PC-3 (cell line): ENCODE measurements at places on chromosomes 6 and 20.

- H3K36me3 ChIP-seq: no peaks in the 10 kb centered on the region
- peak; percentile 9 for DNase-seq
- no peaks in the 10 kb centered on the region for H3K27me3 ChIP-seq
Observed at GRCh38 chr6:98634569-98634968, 199.8 kb upstream of the POU3F2 start.

DNA sequence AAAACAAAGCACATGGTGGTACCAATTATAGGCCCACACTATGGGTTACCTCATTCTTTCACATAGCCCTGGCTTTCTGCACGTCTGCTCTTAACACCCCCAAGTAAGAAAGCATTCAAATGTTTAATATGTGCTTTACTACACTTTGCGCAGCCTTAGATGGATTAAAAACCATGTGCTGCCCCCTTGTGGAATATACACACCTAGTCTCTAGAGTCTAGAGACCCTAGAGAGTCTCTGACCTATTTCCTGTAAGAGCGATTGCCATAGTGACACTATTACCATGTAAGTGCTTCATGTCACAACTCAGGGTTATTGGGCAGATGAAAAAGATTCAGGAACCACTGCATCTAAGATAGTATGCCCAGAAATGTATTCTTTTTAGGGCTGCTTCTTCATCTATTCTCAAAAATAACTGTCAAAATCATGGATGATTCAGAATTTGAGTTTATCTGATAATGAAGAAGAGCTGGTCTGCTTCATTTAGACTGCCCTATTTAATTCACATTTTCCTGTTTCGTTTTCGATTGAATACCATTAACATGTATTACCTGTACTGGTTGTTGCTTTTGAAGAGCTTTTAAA is 186.3 kb downstream of the ADGB start:
- peak; percentile 66 for DNase-seq
- no peaks in the 10 kb centered on the region for H3K4me1 ChIP-seq
- H3K27me3 ChIP-seq: no peaks in the 10 kb centered on the region
- no peak overlapping the region for H3K27ac ChIP-seq
- no peak overlapping the region for H3K4me3 ChIP-seq

GRCh38 chr20:31934968-31935764 is 16.7 kb downstream of the PDRG1 start:
- no peak for DNase-seq
- H3K36me3 ChIP-seq: no peaks in the 10 kb centered on the region
- H3K4me3 ChIP-seq: no peak overlapping the region
- no peaks in the 10 kb centered on the region for H3K27me3 ChIP-seq
- H3K27ac ChIP-seq: no peak overlapping the region
- no peaks in the 10 kb centered on the region for H3K4me1 ChIP-seq

- H3K36me3 ChIP-seq: no peaks in the 10 kb centered on the region
- no peaks in the 10 kb centered on the region for H3K4me1 ChIP-seq
- H3K27me3 ChIP-seq: no peaks in the 10 kb centered on the region
- DNase-seq: no peak
Observed at GRCh38 chr6:1940381-1940780, 305.0 kb downstream of the GMDS start.

DNA sequence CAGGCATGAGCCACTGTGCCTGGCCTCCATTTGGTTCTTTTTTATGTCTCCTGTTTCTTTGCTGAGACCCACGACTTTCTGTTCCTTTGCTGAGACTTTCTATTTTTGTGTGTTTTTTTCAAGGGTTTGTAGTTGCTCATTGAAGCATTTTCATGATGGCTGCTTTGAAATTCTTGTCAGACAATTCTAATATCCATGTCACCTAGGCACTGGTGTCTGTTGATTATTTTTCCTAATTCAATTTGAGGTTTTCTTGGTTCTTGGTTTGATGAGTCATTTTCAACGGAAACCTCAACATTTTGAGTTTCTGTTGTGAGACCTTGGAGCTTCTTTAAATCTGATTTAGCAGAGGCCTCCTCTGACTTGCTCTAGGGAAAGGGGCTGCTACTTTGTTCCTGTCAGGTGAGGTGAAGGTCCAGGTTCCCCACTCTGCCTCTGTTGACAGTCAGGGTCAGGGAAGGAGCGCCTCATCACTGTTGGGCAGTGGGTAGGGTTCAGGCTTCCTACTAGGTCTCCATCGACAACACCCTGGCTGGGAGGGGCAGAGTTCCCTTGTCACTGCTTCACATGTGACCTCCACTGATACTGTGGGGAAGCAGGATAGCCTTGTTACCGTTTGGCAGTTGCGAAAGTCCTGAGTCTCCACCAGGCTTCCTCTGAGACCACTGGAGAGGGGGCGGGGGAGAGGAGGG is 67.2 kb upstream of the RNF24 start:
- no peaks in the 10 kb centered on the region for H3K27me3 ChIP-seq
- H3K4me3 ChIP-seq: no peak overlapping the region
- H3K36me3 ChIP-seq: no peaks in the 10 kb centered on the region
- no peak overlapping the region for H3K27ac ChIP-seq
- H3K4me1 ChIP-seq: peaks cover 9% of the 10 kb centered on the region; the same call in 1 of the 2 replicates
- peak; percentile 25 for DNase-seq

GRCh38 chr6:34535646-34536045 is 20.5 kb downstream of the SPDEF start:
- DNase-seq: no peak
- H3K4me3 ChIP-seq: no peak overlapping the region
- H3K27me3 ChIP-seq: no peaks in the 10 kb centered on the region
- peaks cover 8% of the 10 kb centered on the region for H3K36me3 ChIP-seq

DNA sequence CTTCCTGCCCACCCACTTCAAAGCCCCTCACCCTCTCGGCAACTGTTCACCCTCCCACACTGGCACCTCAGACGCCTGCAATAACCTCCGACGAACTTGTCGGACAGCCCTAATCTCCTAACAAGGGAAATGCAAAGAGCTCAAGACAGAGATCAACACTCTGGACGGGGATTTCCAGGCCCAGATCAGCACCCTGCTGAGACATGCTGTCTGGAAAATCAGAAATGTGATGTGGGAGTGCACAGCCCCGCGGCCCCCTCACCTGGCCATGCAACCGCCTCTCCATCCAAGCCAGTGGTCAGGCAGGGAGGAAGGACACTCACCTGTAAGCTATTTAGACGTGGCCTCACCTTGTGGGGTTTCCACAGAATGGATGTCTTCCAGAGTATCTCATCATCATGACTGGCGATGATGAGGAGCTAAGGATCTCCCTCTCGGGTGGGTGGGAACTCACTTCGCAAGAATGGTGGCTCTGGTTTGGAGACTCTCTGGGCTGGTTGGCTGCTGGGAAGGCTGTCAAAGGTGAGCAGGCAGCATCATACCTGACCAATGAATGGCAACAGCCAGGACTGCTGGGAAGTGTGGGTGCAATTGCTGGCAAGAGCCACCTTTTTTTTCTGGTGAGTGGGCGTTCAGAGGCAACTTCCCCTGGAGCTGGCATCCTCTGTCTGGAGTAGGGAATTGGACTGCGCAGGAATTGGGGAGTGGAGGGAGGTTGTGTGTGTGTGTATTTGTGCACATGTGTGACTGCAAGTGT is 28.1 kb upstream of the ADTRP start:
- H3K27ac ChIP-seq: no peak overlapping the region
- no peaks in the 10 kb centered on the region for H3K36me3 ChIP-seq
- no peak overlapping the region for H3K4me3 ChIP-seq
- peaks cover 7% of the 10 kb centered on the region for H3K4me1 ChIP-seq
- no peak for DNase-seq
- no peaks in the 10 kb centered on the region for H3K27me3 ChIP-seq

DNA sequence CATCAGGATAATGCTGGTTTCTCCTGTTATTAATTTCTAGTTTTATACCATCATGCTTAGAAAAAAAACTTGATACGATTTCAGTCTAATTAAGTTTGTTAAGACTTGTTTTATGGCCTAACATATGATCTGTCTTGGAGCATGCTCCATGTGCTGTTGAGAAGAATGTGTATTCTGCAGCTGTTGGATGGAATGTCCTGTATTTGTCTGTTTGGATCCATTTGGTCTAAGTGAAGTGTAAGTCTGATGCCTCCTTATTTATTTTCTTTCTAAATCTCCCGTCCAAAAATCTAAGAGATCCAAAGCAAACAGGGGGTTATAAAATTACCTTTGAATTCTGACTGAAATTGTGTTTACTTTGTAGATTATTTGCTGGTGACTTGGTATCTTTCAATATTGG is 30.0 kb upstream of the PRND start:
- H3K27ac ChIP-seq: no peak overlapping the region
- H3K4me1 ChIP-seq: peaks cover 52% of the 10 kb centered on the region
- H3K4me3 ChIP-seq: peak overlapping the region; percentile 12; the same call in 1 of the 2 replicates
- peaks cover 47% of the 10 kb centered on the region for H3K36me3 ChIP-seq
- peak; percentile 47 for DNase-seq
